ENCODE measurements at places on chromosomes 12 and 14.

GRCh38 chr12:51323317-51323960 is 535 bp downstream of the BIN2 start:
- no peak for DNase-seq

DNA sequence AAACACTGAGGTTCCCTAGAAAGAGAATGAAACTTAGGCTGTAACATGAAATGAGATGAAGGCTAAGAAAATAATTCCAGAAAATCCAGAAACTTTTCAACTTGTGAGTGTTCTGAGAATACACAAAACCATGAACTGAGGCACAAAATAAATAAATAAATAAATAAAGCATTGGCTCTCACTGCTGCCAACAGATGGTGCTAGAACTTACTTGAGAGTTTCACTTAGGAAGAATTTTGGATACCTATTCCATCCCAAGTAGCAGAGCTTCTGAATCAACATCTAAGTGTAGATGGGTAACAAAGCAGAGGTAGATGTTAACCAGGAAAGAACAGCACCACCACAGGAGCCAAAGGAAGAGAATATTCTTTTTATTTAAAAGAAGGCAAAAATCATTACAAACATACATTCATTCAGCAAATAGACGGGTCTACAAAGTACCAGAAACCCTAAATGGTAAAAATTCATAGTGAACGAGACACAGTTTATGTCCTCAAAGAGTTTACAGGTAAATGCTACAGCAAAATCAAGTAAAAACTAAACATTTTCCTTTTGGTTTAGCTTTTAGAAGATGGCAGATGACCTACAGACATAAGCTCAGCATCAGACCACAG is 16.7 kb downstream of the EPS8 start:
- DNase-seq = no peak

- DNase-seq = no peak
Measured at GRCh38 chr12:332581-333205, 56.4 kb downstream of the KDM5A start.

GRCh38 chr14:59463787-59464485 is 1.2 kb downstream of the GPR135 start:
- no peak for DNase-seq

- DNase-seq = no peak
Measured at GRCh38 chr12:17593715-17594406, 496.1 kb downstream of the RERGL start.

GRCh38 chr12:108850854-108851573 is 6.4 kb downstream of the SSH1 start:
- peak; percentile 53 for DNase-seq

DNA sequence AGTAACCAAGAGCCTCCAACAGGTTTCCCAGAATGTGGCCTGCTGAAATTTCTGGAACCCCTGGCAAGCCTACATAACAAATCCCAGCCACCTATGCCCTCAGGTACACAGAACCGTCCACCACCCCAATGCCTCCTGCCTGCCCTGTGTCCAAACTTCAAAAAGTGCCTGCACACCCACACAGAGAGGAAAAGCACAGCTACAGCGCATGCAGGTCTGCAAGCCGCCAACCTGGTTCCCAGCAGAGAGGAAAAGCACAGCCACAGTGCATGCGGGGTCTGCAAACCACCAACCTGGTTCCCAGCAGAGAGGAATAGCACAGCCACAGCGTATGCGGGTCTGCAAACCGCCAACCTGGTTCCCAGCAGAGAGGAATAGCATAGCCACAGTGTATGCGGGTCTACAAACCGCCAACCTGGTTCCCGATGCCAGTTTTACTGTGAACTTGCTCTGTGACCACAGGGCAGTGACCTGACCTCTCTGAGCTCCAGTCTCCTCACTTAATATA is 113.5 kb downstream of the SCARB1 start:
- DNase-seq = no peak

GRCh38 chr14:51719955-51720354 is 68.2 kb downstream of the FRMD6 start:
- DNase-seq = no peak

DNA sequence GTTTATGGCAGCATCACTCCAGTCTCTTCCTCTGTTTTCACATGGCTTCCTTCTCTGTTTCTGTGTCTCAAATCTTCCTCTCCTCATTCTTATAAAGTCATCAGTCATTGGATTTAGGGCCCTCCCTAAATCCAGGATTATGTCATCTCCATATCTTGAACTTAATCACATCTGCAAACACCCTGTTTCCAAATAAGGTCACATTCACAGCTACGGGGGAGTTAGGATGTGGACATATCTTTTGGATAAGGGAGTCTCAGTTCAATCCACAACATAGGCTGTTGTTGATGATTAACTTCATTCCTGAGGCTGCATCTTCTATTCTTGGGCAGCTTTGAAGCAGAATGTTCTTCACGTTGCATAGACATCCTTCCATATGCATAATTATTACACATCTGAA is 40.3 kb upstream of the NTF3 start:
- no peak for DNase-seq

Measured in femur (tissue), 1 donor.